ENCODE measurements at places on chromosomes 13 and 19. TPM values are rescaled to one million over a fixed set of nuclear protein-coding genes. Genes with fewer than 3 reads are reported as not detected.

RAB20 gene
- 5.4 TPM for polyA plus RNA-seq

COPE gene
- 302 TPM for polyA plus RNA-seq

ZNF541 gene
- polyA plus RNA-seq: 0.23 TPM

ZNF816 gene
- polyA plus RNA-seq: 1.9 TPM

ZNF569 gene
- 3.0 TPM for polyA plus RNA-seq

EID2B gene
- 1.8 TPM for polyA plus RNA-seq

PPFIA3 gene
- 15.4 TPM for polyA plus RNA-seq

OR10H5 gene
- polyA plus RNA-seq: not detected

LENG1 gene
- 14.6 TPM for polyA plus RNA-seq

ZNF93 gene
- 1.1 TPM for polyA plus RNA-seq

ZNF439 gene
- 2.6 TPM for polyA plus RNA-seq

SLC1A6 gene
- polyA plus RNA-seq: not detected

RAB3A gene
- polyA plus RNA-seq: 16.7 TPM

ZNF616 gene
- 1.6 TPM for polyA plus RNA-seq

ZNF473 gene
- polyA plus RNA-seq: 1.5 TPM

PPM1N gene
- 0.68 TPM for polyA plus RNA-seq

GRCh38 chr13:79226938-79227337 lies 179.1 kb downstream of the RBM26 start:
- no peak for DNase-seq

GRCh38 chr13:92177966-92178365 lies 779.5 kb downstream of the GPC5 start:
- no peak for DNase-seq

DNA sequence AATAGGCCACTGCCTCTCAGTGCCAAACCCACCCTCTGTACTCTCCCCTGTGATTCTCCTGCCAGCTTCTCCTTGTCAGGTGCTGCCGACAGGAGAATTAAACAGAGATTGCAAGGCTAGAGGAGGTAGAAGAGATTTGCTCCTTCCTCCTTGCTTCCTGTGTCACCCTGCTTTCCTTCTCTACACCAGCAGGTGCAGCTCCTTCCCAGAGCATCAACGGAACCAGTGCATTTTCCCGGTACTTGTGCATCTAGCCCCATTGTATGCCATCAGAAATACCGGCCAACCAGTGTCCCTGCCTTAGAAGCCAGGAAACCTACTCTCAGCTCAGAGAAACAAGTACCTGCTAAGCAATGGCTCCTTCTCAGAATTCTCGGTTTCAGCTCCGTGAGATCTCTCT lies 253.2 kb downstream of the SUCLA2 start:
- no peak for DNase-seq

DNA sequence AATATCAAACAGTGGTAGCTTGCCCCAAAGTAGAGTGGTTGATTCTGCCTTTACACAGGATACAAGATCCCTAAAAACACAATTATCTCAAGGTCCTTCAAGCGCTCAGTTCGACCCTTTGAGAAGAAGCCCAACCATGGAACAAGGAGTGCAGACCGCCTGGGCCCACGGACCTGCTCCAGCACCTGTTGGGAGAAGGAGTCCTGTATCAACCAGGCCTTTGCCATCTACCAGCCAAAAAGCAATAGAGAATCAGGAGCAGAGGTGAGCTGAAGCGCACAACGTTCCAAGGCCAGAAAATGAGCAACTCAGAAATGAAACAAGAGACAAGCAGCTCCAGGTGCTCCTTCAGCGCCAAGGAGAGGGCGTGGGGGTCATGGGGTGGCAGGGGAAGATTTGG lies 6.3 kb upstream of the LILRB3 start:
- no peak for DNase-seq

DNA sequence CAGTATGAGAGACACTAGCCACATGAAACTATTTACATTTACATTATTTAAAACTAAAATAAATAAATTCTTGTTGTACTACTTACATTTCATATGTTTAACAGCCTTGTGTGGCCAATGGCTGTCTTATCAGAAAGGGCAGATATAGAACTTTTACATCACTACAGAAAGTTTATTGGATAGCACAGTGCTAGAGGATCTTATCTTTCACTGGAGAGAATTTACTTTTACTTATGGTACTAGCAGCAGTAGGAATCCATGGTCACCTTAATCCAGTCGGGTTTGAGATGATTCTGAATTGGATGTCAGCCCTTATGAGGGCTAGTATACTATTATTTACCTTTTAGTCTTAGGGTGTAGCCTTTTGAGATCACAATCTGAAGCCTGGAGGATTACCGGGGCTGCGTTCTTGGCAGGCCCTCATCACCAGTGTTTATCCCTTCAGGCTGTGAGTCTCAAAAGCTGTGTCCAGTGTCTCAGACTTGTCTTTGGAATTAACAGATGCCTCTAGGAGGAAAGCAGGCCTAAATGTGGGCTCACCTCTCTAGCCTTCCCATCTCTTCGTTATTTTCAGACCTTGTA lies 21.7 kb downstream of the IFT88 start:
- no peak for DNase-seq

DNA sequence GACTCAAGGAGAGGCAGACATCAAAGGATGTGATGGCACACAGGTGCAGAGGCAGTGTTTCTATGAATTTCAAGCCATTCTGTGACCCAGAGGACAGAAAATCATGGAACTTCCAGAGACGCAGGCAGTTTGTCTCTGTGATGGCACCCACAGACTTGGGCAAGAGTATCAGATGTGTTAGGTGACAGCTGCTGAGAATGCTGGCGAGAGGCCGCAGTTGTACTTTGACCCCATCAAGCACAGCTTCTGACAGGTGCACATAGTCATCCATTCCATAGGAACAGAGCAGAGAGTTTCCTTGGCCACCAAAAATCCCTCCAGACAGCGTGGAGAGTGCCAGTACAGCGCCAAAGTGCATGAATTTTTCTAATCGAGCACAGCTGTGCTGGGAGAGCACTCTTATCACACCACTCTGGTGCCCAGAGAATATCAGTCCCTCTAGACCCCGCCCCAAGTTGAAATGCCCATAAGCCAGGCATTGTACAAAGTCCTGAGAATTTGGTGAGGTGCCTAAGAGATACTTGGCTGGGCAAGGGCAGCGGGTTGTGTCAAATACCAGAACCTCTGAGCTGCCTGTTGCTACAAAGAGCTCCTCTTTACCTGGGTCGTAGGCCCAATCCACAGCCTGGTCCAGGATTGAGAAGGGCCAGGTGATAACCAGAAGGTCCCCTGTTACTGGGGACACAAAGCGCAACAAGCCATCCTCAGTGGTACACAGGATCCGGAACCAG lies 12.4 kb downstream of the WDR87 start:
- DNase-seq: no peak

DNA sequence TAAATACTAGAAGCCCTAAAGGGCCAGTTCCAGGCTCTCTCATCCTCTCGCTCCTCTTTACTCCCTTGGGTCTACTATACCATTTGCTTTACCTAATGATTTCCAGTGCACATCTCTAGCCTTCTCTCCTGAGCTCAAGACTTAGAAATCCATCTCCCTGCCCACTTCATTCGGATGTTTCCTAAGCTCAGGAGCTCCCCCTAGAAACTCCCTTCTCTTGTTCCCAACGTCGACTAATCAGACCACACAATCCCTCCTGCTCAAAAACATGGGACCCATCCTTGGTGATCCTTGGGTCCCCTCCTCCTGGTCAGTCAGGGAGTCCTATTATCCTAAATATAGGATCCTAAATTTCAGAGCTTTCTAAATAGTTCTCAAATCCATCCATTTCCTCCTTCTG lies 21.1 kb upstream of the STK24 start:
- DNase-seq: no peak

DNA sequence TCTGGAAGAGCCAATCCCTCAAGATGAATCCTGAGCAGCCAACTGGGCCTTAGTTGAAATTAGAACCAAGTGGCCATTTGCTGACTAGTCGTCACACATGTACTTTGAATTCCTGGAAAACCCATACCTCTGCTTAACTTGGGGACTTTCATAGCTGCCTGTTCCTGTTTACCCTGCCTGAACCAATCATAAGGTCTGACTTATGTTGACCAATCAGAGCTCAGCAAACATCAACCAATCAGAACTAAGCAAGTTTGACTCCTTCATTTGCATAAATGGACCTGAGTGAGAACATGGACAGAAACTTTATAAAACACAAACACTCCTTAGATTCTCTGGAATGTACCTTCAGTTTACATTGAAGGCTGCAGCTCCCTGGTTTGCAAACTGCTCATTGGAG lies 50.8 kb downstream of the LATS2 start:
- no peak for DNase-seq

- DNase-seq: peak; percentile 58
These were observed 1.6 kb upstream of the ADAMTS10 start for GRCh38 chr19:8611877-8612806.

GRCh38 chr19:7921967-7922835 lies 2.1 kb downstream of the SNAPC2 start:
- no peak for DNase-seq

GRCh38 chr19:33704271-33704670 lies 82.5 kb downstream of the CHST8 start:
- DNase-seq: no peak

- DNase-seq: no peak
These were observed at the start of gene ACER1 for GRCh38 chr19:6333439-6333838. TSS of gene ACER1 (minus strand) at chr19:6333612. CDS start at chr19:6333551, 61 bp downstream.

- DNase-seq: peak; percentile 87
These were observed 46.5 kb downstream of the MLLT1 start for GRCh38 chr19:6233056-6233826.

DNA sequence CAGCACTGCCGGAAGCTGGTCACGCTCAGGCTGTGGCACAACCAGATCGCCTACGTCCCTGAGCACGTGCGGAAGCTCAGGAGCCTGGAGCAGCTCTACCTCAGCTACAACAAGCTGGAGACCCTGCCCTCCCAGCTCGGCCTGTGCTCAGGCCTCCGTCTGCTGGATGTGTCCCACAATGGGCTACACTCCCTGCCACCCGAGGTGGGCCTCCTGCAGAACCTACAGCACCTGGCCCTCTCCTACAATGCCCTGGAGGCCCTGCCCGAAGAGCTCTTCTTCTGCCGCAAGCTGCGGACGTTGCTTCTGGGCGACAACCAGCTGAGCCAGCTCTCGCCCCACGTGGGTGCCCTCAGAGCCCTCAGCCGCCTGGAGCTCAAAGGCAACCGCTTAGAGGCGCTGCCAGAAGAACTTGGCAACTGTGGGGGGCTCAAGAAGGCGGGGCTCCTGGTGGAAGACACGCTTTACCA lies 3.2 kb upstream of the MAP2K7 start:
- no peak for DNase-seq

DNA sequence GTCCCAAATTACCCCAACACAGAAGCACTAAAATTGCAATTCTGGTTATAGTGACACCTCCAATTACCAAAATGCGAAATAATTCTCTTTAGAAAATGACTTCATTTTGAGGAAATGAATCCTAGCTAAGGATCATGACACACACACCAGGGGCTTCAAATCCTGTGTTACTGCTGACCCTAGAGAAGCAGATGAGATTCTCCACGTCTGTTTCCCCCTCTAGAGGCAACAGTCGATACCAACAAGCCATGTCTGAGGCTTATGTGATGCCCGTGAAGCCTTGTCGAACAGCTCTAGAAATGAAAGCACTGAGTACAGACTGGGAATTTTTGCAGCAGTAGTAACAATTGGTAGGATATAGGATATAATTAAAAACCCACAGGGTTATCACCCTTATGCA lies 153.6 kb upstream of the TMTC4 start:
- DNase-seq: no peak

DNA sequence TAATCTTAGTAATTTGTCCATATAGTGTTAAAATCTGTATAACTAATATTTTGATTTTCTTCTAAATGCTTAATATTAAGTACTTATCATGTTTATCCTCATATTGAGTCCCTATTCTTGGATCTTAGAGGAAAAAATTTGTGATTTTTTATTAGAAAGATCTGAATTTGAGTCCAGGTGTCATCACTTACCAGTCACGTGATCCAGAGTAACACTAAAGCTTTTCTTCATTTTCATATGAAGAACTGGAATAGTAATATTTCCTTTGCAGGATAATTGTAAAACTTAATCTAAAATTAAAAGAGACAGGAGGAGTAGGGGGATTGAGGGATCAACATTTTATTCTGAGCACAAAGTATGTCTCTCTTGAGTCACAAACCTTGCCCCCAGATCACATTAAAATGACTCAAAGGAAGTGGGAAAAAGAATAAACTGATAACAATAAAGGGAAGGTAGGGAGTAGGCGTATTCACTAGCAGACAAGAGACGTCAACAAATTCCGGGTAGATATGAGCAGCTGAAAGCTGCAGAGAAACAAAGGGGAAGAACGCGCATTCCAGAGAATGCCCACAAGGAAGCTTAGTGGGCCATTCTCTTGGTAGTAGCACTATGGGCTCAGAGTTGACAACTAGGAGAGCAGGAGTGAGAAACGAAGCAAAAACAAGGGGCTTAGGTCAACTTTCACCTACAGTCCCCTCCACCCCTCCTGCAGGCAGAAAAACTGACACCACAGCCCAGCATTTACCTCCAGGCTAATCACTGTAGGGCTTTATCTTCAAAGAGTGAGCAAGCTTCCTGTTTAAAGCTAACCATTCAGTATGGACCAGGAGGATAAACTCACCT lies 123.1 kb downstream of the SPRY2 start:
- DNase-seq: no peak

- no peak for DNase-seq
These were observed 276.0 kb downstream of the FOXO1 start for GRCh38 chr13:40390401-40390916.

DNA sequence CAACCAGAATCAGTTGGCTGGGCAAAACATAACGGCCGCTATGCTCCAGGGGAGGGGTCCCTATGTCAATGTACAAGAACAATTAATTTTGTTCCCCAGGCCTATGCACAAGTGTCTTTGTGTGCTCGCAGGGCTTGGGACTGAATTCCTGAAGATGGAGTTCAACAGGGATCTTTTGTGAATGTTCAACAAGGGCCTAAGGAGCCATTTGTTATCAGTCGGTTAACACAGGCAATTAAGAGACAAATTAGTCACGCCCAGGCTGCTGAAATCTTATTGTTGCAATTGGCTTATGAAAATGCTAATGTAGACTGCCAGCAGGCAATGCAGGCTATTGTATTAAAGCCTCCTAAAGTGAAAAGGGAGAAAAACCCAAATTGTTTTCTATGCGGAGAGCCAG lies 117.5 kb downstream of the ZNF429 start:
- DNase-seq: no peak

- DNase-seq: peak; percentile 66
These were observed 5.1 kb downstream of the JUNB start for GRCh38 chr19:12796146-12797071.

- no peak for DNase-seq
These were observed 1.6 kb upstream of the MLNR start for GRCh38 chr13:49218493-49219051.

DNA sequence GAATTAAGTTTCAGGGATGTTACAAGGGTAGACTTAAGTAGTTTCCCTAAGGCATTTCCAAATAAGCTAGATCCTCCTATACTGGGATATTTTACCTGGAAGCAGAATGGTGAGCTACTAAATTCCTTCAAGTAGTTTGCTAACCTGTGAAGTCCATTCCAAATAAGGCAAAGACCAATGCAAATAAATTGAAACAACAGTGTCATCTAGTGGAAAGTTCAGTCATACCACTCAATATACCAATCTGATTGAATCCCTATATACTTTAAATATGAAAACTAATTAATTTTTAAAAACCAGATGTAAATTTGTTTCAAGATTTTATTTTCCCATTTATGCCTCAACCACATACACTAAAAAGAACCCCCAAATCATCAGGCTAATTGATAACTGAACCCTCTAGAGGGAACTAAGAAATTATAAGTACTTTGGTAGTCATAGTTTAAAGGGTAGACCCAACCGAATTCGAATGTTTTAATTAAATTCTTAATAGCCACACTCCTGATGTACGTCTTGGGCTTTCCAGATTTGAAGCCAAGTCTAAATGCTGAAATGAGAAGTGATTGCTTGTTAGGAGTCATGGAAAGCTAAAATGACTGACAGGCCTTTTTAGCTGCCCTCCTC lies 223.7 kb downstream of the TBC1D4 start:
- no peak for DNase-seq

All from heart right ventricle (tissue), 16 donors.